ENCODE measurements at places on chromosomes 7 and 10.

- DNase-seq, result no peak
These were observed 188.9 kb downstream of the ADAM12 start for GRCh38 chr10:126199221-126199998.

DNA sequence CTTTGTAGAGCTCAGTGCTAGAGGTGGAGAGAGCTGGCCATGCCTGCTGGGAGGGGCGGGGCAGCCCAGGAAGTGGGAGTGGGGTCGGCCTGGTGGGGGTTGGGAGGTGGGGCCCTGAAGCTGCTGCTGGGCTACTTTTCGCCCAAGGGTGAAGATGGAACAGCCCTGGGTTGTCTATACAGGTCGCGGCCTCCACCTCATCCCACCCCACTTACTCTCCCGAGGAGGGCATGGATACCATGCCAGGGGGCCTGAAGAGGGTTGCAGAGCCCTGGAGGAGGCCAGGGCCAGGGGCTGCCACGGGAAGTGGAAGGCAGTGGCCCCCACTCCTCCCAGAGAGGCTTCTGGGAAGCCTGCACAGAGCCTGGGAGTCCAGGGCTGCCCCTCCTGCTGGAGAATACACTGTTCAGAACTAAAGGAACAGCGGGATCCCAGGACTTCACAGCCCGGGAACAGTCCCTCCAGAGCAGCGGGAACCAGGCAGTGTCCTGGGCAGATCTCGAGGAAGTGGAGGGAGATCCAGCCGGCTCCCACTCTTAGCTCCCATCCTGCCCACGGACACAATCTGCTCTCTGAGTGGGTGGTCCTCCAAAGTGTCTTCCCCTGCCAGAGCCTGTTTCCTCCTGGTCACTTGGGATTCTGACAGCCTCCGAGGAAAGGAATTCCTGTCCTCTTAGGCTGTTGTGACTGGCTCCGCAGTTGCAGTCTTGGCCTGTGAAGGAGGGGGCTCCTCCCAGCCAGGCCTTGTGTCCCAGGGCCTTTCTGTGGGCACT is 23.5 kb downstream of the MAT1A start:
- DNase-seq, result no peak

DNA sequence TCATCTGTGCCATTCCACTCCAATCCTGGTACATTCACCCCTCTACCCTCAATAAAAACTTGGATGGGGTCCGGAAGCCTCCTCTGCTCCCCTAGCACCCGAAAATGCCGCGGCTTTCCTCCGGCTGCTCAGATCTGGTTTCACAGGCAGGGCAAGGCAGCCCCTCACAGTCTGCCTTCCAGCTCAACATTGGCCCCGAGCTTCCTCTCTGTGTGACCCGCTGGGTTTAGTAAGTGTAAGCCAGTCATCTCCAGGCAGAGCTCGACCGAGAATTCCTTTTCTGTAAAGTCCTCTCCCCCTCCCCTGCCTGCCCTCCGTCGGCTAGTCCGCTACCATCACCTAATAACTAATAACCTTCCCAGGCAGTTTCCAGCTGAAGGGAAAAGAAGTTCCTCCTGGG is 3.4 kb downstream of the INHBA start:
- no peak for DNase-seq

DNA sequence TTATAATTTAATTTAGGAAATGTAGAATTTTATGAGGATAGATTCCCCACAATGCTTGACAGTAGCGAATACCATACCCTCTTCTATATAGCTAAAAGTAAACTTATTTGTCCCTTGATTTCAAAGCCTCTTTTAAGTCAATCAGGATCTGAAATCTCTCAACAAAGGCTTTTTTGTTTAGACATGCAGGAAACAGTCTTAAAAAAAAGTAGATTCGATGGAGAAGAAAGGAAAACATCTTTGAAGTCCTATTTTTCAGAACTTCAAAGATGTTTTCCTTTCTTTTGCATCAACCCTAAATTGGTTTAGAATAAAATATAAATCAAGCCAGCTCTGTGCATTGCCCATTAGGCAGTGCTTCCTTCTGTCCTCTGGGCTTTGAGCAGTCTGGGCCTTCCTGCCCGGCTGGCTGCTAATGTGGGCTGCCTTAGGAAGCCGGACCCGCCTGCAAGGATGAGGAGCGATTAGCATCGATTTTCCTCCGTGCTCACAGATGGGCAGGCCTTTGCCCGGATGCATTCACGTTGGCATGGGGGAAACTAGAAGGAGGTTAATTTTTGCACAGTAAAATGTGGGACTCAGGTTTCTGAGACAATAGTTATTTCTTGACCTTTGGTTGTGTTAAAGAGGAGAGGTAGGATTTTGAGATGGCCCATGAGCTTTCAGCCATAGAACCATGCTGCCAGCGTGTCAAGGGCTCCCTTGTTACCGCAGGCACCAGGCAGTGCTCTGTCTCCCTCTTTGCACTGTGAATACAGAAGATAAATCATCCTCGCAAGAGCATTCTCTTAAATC is 15.5 kb downstream of the MSRB2 start:
- DNase-seq, result no peak

- no peak for DNase-seq
These were observed 194.2 kb downstream of the CAMK1D start for GRCh38 chr10:12543589-12543988.

GRCh38 chr10:132551093-132551807 is 13.7 kb downstream of the INPP5A start:
- no peak for DNase-seq

- no peak for DNase-seq
These were observed 261.6 kb upstream of the AOAH start for GRCh38 chr7:36985866-36986400.
